ENCODE measurements at places on chromosomes 11 and 22. TPM values are rescaled to one million over a fixed set of nuclear protein-coding genes. Genes with fewer than 3 reads are reported as not detected.

The SMCO4 gene
- 18.5 TPM for total RNA-seq

The TMPRSS13 gene
- 0.39 TPM for total RNA-seq

The OR10A2 gene
- total RNA-seq: not detected

DNA sequence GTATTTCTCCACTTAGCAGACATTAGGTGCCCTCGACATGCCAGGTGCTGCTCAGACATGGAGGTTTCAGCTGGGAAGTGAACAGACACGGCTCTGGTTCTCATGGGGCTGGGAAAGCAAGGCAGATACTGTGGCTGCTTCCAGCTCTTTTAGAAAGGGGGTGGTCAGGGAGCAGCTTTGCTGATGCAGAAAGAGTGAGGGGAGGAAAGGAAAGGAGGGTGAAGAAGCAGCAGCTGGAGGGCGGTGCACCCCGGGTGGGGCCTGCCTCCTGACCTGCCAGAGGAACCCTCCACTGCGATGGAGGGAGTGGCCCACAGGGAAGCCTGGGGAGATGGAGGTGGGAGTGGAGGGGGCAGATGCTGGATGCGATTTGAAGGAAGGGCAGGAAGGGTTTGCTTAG lies 76.8 kb downstream of the MORC2 start:
- DNase-seq: no peak

- no peak for DNase-seq
These were observed 3.9 kb downstream of the VWA5A start for GRCh38 chr11:124119103-124119502.

- no peak for DNase-seq
These were observed 771.4 kb downstream of the BRD1 start for GRCh38 chr22:49056301-49056700.

DNA sequence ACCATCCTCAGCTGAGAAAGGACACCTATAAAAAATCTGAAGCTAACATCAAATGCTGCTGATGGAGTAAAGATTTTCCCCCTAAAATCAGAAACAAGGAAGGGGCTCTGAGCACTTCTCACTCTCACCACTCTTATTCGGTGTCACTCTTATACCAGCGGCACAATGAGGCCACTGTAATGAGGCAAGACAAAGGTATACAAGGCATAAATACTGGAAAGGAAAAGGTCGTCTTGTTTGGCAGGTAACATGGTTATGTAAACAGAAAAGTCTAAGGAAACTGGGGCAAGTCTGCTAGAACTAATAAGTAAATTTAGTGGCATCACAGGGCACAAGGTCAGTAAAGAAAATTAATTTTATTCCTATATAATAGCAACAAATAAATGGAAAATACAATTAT lies 8.1 kb upstream of the MOB2 start:
- DNase-seq: no peak

DNA sequence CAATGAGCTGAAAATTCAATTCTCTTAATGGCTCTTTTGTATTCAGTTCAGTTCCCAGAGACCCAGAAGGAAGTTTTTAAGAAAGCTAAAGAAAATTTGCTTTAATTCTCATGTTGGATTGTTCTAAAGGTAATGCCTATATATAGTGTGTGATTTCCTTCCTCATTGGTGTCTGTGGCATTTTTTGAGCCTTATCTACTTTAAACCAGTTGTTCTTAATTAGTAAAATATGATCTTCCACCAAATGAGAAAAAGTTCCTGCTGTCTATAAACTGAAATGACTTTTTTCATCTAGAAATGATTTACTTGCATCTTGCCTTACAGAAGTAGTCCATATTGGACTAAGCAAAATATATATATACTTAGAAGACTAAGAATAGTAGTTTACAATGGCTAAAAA lies 622.1 kb upstream of the KIRREL3 start:
- DNase-seq: no peak

GRCh38 chr22:38257181-38257580 lies 15.6 kb downstream of the TMEM184B start:
- DNase-seq: no peak

DNA sequence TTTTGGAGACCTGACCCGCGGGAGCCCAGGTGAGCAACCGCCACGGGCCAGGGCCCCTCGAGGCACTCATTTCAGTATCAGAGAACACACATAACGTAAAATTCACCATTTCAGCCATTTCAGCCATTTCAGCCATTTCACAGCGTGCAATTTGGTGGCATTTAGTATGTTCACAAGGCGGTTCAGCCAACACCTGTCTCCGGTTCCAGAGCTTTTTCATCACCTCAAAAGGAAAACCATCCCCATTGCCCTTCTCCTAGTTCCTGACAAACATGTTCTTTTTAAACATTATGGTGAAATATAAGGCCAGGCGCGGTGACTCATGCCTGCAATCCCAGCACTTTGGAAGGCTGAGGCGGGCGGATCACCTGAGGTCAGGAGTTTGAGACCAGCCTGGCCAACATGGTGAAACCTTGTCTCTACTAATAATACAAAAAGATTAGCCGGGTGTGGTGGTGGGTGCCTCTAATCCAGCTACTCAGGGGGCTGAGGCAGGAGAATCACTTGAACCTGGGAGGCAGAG lies 119.3 kb downstream of the KCNQ1 start:
- no peak for DNase-seq

GRCh38 chr22:24134090-24134846 lies 47.0 kb upstream of the SUSD2 start:
- no peak for DNase-seq

DNA sequence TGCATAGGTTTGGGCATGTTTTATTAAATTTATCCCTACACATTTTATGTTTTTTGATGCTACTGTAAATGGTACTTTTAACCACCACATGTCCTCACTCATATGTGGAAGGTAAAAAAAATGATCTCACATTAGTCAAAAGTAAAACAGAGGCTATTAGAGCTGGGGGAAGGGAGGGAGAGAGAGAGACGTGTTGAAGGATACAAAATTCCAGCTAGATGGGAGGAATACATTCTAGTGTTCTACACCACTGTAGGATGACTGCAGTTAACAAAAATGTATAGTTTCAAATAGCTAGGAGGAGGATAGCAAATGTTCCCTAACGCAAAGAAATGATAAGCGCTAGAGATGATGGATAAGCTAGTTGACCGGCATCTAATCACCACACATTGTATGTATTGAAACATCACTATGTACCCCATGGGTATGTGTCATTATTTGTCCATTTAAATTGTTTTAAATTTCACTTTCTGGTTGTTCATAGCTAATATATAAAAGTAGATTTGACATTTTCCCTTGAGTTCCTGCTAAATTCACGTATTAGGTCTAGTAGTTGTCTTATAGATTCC lies 9.9 kb upstream of the GNB1L start:
- DNase-seq: no peak

DNA sequence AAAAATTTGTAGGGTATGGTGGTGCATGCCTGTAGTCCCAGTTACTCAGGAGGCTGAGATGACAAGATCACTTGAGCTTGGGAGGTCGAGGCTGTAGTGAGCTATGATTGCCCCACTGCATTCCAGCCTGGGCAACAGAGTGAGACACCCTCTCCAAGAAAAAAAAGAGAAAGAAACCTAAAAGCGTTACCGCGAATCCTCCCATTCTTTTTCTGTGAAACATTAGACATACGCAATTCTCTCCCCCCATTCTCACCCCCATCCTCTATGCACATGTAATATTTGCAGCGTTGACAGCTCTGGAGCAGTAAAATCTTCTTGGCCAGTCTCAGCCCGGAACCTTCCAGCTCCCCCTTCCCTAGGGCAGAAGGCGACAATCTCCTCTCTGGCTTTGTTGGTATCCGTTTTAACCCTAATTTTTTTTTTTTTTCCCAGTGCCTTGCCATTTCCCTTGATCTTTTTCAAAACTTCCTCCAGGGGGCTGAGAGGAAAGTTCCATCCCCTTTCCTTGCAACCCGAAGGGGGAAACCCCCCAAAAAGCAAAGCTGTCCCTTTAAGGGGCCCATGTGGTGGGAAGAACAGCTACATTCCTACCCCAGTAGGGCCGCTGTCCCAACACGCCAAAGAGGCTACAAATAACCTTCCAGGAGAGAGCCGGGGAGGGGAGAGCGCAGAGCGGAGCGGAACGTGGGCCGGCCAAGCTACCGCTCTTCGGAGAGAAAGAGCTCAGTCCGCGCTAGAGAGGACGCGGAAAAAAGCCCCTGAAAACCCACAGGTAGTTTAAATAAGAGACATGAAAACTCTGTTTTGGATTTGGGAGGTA lies 1.9 kb downstream of the LRP4 start:
- DNase-seq: no peak

DNA sequence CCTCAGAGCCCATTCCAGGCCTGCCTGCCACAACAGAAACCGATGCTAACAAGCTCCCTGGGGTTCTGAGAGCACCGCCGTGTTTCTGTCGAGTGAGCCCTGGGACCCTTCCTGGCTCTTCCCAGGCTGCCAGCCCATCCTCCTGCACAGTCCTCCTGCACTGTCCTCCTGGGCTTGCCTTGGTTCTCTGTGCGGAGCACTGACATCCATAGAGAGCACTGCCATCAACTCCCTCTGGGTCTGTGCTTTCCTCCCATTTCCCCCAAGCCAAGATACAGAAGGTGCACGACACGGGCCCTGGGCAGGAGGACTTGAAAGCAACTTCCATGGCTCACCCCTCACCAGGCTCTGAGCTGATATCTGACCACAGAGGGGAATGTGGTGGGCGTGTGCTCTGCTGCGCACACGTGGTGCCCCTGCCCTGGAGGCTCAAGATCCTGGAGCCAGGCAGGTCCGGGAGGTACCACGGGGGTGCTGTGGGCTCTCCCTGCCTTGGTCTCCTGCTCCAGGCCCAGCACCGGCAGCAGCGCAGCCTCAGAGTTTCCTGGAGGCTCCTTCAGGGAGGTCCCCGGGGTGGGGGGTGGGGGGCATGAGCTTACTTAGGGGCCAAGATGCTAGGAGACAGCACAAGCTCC lies 304.2 kb downstream of the BRD1 start:
- DNase-seq: no peak

Data from activated naive CD4-positive, alpha-beta T cell treated with anti-CD3 and anti-CD28 coated beads, Interleukin-2, amount 50 U/mL, for 72 hours (primary cell).